ENCODE measurements at places on chromosomes 16 and 17.

GRCh38 chr17:75749545-75750389 is 15.2 kb downstream of the GALK1 start:
- peak; percentile 31 for DNase-seq

DNA sequence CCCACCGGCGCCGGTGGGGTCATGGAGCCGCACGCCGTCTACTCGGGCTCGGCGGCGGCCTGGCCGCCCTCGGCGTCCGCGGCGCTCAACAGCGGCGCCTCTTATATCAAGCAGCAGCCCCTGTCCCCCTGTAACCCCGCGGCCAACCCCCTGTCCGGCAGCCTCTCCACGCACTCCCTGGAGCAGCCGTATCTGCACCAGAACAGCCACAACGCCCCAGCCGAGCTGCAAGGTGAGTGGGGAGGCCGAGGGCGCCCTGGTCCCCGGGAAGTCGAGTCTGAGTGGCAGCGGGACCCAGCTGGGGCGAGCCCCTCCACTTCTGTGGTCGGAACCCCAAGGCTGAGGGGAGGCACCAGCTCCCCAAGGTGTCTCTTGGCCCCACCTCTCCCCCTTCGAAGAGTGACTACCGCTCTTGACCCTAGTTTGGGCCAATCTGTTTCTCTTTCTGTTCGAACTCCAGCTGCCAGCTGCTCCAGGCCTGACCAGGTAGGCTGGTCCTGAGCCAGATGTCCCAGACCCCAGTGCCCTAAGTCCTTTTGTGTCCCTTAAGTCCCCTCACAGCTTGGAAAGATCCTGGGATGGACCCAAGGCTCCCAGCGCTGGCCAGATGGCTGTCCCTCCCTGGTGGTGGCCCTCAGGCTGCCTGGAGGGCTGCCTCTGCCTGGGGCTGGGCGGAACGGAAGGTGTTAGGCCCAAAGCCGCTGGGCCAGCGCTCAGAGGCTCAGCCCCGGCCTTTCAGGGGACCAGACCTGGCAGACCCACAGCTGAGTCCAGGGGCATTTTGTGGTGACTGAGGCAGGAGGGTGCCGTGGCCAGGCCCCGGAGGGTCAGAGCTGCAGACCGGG is 1.2 kb downstream of the FOXF1 start:
- DNase-seq: no peak

DNA sequence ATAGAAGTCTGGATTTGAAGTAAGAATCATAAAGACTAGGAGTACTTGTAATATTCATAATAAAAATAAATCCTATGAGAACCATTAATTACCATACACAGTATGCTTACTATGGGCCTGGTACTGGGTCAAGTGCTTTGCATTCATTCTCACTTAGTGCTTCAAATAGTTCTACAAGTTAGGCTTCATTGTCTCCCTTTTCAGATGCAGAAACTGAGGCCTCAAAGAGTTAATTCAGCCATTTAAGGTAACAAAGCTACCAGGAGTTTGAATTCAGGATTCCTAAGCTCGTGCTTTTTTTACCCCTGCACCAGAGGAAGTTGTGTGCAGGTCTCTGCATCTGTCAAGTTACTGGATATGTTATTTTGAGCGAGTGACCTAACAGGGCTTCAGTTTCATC is 1098.4 kb upstream of the EEF2KMT start:
- DNase-seq: no peak

- no peak for DNase-seq
Measured at GRCh38 chr16:10972108-10972818, 27.9 kb downstream of the CLEC16A start.

DNA sequence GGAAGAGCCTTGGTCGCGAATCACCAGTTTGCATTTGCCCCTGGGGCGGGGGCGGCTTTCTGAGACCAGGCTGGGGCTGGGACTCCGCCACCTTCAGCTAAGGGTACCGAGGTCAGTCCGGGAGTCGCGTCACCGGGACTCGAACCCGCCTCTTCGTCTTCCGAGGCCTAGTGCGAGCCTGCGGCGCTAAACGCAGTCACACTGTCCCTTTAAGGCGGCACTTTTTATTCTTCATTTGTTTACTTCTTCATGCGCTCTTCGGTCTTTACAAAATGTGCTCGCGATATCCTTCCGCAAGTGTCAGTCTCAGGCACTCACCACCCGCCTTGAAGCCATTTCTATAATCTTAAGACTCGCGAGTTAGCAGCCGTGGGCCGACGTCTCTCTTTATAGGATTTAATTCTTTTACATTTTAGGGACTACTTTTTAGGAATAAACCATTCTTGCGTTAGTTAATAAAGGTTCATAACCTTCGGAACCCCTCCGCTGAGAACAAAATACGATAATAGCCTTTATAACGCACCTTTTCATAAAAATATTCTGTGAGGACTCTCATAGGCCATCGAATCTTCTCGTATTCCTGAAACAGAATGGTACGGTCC is 593 bp upstream of the HEXIM1 start:
- peak; percentile 93 for DNase-seq

DNA sequence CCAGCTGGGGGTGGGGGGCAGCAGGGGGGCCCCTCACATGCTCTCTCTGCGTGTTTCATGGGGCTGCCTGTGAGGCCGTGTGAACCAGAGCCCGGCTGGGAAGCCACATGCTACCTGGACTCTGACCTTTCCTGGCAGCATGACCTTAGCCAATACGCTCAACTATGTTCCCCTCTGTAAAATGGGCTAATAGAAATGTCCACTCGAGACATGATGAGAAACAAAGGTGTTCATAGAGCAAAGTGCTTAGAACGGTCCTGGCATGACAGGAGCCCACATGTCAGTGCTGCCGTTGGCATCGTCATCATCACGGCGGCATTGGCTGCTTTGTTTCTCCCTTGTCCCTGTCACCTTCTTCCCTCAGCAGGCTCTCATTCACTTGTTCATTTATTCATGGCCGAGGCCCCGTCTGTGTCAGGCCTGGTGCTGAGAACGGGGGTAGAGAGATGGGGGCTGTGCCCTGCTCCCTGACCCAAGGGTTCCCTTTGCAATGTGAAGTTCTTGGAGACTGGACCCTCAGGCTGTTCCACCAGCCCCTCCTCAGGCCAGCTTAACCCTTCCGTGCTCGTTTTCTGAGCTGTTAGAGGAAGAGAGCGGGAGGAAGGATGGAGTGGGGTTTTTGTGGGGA is 291.4 kb downstream of the SEC14L1 start:
- no peak for DNase-seq

- DNase-seq: no peak
Measured at GRCh38 chr16:82093666-82094300, 58.7 kb downstream of the HSD17B2 start.

DNA sequence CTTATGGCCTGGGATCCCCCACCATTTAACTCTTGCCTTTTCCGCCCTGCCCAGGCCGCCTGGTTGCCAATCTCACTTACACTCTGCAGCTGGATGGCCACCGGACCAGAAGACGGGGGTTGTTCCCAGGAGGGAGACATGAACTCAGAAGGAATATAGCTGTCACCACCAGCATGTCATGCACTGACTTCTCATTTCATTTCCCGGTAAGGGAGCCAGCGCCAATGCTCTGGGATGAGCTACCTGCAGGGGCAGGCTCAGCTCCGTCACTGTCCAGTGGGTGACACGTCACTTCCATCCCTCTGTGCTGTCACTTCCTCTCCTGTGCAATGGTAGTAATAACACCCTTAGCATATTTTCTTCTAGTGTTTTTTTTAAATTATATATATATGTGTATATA is 26.7 kb downstream of the ITGAL start:
- DNase-seq: no peak
